ENCODE measurements at places on chromosomes 5 and 9.

- DNase-seq = no peak
These were observed 62.2 kb downstream of the EPB41L4B start for GRCh38 chr9:109258481-109259302.

- no peak for DNase-seq
These were observed 961.3 kb upstream of the CTNND2 start for GRCh38 chr5:12865529-12865928.

DNA sequence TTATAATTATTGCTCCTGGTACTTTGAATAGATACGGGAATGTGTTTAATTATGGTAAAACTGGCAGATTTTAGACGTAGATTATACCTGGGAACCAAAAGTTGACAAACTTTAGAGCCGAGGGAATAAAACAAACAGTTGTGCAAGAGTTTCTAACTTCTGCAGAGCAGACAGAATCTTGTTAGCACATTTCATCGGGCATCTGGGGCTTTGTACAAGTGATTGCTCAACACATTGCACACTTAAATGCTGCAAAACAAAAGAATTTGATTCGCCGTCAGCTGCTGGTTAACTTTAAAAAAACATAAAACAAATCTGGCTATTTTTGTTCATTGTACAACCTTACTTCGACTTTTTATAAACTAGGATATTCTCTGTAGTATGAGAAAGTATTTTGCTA, 398.1 kb downstream of the MAN2A1 start:
- no peak for DNase-seq

DNA sequence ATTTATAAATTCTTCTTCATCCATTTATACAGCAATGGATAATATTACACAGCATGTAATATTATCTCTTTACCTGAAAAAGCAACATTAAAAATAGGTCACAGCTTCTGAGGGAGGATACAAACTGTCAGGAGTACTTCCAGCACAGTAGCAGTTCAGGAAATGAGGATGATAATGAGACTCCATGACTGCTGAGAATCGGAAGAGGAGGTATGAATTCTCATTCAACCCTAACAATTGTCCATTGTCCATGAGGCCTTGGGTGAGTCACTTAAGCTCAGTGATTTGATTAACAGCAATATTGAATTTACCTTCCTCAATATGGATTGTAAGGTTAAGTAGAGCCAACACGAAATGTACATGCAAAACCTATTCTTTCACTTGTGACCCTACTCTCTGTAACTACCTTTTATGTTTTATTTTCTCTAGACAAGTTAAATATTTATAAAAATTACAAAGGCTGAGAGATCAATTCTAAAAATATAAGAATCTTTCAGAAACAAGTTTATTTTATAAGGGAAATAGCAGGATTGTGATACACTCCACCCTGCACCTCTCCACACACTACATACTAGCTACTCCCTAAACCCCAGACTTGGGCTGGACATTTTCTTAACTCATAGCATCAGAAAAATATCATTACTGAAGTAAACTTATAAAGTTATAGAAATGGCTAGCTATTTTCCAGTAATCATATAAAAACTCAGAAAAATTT, 159.1 kb upstream of the ACOT12 start:
- no peak for DNase-seq

GRCh38 chr9:95058795-95059386, 258.6 kb downstream of the FANCC start:
- no peak for DNase-seq

- peak; percentile 44 for DNase-seq
These were observed 647 bp downstream of the SMARCA2 start for GRCh38 chr9:2015581-2016407.

- DNase-seq = no peak
These were observed 252.8 kb downstream of the FBXL7 start for GRCh38 chr5:15752663-15753285.

DNA sequence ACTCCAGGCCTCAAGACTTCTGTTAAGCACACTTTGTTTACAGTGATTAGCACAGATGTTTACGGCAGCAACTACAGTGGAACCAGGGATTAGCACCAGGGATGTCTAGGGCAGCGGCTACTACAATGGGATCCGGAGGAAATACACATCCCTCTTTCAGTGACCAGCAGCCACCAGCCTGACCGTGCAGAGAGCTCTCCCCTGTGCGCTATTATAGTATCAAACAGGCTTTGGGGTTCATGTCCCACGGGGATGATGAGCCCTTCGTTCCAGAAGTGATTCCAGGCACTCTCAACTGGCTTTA, 21.5 kb downstream of the GFPT2 start:
- DNase-seq = no peak

DNA sequence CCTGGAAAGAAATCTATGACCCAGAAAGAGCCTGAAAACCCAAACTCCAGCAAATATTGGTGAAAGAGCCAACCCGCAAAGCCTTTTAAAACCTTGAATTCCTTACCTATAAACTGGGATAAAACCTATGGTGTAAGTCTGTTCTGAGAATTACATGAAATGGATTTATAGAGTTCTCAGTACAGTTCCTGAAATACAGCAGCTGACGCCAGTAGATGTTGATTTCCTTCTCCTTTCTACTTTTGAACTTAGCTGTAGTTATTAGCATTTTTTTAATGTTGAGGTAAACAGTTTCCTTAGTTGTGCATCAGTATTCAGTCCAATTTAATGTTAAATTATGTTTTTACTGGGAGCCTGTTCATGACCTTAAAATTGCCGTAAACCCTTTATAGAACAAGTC, 3.7 kb downstream of the SPIN1 start:
- DNase-seq = no peak

GRCh38 chr5:16975950-16976624, 40.0 kb upstream of the MYO10 start:
- DNase-seq = no peak

- DNase-seq = no peak
These were observed 463.4 kb downstream of the PDE4D start for GRCh38 chr5:59430066-59430685.

- no peak for DNase-seq
These were observed 168.8 kb downstream of the DROSHA start for GRCh38 chr5:31362931-31363568.

DNA sequence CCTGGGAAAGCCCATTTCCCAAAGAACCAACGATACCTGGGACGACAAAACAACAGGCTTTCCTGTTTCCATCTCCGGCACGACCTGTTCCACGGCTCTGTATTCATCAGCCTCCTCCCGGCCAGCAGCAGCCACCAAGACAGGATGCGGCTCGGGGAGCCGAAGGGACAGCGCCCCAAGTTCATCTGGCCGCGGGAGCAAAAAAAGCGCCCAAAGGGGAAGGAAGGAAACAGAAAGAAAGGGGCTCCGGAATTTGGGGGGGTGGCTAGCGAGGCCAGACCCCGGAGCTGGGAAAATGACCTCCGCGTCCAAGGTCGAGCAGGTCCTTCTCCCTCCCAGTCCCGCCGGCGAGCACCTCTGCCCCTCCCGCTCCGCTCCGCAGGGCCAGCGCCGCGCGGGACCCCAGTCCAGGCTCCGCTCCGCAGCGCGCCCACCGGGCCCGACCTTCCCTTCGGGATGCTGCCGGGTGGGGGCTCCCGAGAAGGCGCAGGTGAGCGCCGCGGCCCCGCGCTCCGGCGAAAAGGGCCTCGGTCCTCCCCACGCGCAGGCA, 608 bp downstream of the ELOVL7 start:
- DNase-seq = no peak

DNA sequence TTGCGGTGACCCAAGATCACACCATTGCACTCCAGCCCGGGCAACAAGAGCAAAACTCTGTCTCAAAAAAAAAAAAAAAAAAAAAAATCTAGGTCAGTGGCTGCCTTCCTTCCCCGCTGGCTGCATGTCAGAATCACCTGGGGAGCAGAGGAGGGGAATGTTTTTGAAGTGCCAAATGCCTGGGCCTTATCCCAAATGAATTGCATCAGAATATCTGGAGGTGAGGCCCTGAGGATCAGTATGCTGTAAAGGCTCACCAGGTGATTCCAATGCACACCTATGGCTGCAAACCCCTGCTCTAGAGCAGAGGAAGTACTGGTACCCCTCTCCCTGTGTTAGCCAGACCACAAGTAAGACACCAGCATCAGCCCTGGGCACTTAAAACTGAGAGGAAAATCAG, 44.7 kb upstream of the GABRP start:
- no peak for DNase-seq

DNA sequence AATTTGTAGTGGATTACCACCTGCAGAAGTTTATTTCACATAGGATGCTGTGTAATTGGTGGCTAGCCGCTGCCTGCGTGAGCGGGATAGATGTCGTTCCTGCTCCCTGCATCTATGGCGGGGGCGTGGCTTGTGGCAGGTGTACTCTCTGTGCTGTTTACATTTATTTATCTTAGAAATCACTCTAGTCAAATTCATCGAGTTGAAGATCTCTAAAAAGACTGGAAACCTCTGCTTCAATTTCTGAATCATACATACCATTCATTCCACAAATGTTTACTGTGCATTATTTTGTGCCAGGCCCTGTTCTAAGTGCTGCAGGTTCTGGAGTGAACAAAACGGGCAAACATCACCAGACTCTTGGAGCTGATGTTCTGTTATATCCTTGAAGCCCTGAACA, 11.9 kb downstream of the ROPN1L start:
- DNase-seq = no peak

DNA sequence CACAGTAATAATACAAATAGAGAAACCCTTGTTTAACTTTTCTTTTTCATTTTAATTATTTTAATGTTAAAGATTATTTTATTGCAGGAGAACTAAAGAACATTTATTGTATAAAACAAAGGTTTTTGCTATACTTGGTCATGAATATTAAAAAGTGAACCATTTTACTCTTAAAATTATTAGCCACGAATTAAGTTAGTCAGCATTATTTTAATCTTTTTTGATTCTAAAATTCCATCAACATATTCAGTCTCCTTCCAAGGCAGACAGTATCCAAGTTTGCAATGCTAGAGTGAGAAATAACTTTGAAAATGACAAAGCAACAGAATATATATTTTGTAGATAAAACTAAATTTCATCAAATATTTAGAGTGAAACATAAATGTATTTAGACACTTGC, 110.7 kb upstream of the CDH18 start:
- no peak for DNase-seq

- DNase-seq = no peak
These were observed 50.9 kb downstream of the GPR107 start for GRCh38 chr9:130104491-130105193.

DNA sequence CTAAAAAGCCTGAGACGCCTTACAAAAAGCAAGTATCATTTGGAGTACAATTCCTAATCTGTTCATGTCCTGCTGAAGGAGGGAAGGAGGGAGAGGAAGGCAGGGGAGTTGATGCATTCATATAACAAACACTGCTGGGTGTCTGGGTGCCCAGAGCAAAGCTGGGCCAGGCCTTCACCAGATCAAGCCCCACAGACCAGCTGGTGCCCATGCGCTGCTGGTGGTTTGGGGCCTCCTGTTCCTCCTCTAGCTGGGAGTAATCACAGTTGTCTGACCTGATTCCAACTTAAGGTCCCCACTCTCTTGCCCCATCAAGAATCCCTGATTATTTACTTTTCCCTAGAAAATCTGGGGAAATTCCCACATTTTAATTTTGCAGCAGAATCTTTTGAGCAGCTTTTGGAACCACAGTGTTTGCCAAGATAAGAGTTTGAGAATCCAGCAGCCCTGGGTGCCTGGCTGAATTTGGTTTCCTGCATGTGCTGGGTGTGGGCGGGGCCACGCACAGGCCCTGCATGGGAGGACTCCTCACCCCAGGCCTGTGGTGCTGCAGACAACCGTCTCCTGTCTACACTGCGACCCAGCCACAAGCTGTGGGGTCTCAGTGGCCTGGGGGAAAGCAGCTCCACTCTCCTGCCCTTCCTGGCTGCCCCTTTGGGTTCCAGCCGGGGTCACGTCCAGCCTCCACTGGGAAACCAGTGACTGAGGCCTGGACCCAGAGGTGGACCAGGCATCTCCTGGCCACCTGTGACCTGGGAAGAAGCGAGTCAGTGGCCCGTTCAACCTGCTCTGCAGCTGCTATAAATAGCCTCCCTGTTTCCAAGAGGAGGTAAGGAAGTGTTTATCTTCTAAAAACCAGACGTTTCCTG, 47.5 kb downstream of the NEURL1B start:
- peak; percentile 13 for DNase-seq

- DNase-seq = no peak
These were observed 122.9 kb upstream of the DAB2 start for GRCh38 chr5:39547553-39548154.

- DNase-seq = no peak
These were observed 19.3 kb upstream of the IGFBPL1 start for GRCh38 chr9:38443597-38443996.

DNA sequence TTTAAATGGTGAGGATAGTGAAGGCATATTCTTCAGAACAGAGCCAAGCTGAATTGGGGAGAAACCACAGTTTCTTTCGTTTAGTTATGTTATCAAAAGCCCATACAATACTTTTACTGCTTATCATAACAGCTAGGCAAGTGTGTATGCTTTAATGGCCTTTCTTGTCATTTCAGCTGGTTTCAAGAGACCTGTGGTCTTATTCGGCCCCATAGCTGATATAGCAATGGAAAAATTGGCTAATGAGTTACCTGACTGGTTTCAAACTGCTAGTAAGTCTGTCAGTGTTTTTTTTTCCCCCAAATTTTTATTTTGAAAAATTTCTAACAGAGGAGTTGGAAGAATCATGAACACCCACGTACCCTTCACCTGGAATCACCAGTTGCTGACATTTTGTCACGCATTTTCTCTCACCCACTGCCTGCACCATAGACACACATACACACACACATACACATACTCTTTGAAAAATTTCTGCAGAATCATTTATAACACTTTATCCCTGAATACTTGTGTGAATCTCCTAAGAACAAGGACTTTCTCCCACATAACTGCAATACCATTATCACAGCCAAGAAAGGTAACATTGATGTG, 63.7 kb downstream of the TJP2 start:
- DNase-seq = no peak

- DNase-seq = no peak
These were observed 20.3 kb downstream of the PAEP start for GRCh38 chr9:135581636-135582426.

Measured in stimulated activated naive CD4-positive, alpha-beta T cell treated with Interleukin-2 at 50 U/mL for 16 hours (primary cell).